ENCODE measurements at places on chromosomes 16 and 17.

DNA sequence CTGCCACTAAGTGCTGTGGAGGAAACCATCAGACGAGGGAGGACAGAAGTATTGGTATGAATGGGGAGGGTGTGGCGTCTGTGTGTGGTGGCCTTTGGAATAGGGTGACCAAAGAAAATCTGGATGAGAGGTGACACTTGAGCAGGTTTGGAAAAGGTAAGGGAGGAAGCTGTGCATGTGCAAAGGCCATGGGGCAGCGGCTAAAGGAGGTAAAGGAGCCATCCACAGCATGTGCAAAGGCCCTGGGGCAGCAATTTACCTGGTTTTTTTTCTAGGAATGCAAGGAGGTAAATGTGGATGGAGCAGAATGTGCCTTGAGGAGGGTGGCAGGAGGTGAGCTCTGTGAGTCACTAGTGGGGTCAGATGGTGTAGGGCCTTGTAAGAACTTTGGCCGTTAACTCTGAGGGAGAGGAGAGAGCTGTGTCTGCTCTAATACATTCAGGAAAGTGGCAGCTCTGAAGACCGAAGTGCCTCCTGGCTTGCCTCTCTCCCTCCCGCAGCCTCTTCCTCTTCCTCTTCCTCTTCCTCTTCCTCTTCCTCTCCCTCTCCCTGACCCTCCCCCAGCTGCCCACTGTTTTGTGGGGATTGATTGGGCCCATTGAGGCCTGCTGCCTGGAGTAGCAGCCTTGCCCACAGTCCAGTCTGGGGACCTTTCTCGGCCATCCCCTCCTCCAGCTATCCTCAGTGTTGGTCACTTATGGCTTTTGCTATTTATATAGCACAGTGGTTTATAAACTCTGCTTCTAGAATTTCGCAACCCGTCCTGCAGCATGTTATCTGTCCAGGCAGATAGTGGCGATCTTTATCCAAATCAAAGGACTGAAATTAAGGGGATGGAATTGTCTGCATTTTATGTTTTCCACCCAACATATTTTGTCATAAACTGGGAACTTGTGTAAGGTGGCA lies 38.7 kb downstream of the CMIP start:
- DNase-seq, result no peak

GRCh38 chr17:65550075-65550662 lies 11.3 kb downstream of the AXIN2 start:
- no peak for DNase-seq

- no peak for DNase-seq
Observed at GRCh38 chr16:49930841-49931240, 74.9 kb upstream of the ZNF423 start.

DNA sequence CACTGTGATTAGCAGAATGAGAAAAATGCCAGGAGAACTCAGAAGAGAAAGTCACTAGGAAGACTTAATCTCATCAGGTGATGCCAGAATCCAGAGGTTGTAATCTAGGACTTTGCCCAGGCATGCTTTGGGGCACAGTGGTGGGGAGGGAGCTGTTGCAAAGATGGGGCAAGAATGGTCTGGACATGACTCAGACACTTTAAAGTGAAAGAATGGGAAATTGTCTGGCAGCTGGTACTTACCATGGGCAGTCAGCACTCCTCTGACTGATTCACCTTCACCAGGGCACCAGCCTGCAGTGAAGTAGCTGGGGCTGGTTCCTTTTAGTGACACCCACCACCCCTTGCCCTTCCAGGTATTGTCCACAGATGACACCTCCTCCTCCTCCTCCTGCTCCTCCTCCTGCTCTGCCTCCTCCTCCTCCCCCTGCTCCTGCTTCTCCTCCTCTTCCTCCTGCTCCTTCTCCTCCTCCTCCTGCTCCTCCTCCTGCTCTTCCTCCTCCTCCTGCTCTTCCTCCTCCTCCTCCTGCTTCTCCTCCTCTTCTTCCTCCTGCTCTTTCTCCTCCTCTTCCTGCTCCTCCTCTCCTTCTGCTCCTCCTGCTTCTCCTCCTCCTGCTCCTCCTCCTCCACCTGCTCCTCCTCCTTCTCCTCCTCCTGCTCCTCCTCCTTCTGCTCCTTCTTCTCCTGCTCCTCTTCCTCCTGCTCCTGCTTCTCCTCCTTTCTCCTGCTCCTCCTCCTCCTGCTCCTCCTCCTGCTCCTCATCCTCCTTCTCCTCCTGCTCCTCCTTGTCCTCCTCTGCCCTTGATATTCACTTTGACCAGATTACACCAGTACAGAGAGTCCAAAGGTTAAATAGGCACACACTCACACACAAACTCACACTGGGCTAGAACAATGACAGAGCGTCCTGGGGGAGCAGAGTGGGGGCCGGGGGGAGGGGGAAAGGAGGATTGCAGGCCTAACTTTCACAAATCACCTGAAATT lies at the start of gene CHD9NB:
TSS of gene CHD9NB (minus strand) at position 379 of the 983 bp plus-strand sequence. CDS start 8,739 bp downstream, outside the sequence.
- DNase-seq, result peak; percentile 78

GRCh38 chr16:22306788-22307187 lies 9.6 kb downstream of the POLR3E start:
- DNase-seq, result no peak

- DNase-seq, result no peak
Observed at GRCh38 chr17:80803451-80804428, 187.9 kb upstream of the CHMP6 start.

- no peak for DNase-seq
Observed at GRCh38 chr17:52283872-52284271, 125.4 kb upstream of the CA10 start.

- DNase-seq, result no peak
Observed at GRCh38 chr17:21298056-21298982, 13.8 kb downstream of the MAP2K3 start.

- peak; percentile 72 for DNase-seq
Observed at GRCh38 chr16:88317613-88317965, 65.2 kb upstream of the ZNF469 start.

GRCh38 chr16:54891346-54891745 lies 39.3 kb upstream of the IRX5 start:
- DNase-seq, result no peak

- DNase-seq, result peak; percentile 33
Observed at GRCh38 chr16:51898872-51899271, 648.1 kb downstream of the TOX3 start.

Data from fibroblast of skin of back (primary cell).